ENCODE measurements at places on chromosomes 5 and 9.
A peak's percentile ranks its signal among the peaks of the same experiment; 100 is the strongest.

DNA sequence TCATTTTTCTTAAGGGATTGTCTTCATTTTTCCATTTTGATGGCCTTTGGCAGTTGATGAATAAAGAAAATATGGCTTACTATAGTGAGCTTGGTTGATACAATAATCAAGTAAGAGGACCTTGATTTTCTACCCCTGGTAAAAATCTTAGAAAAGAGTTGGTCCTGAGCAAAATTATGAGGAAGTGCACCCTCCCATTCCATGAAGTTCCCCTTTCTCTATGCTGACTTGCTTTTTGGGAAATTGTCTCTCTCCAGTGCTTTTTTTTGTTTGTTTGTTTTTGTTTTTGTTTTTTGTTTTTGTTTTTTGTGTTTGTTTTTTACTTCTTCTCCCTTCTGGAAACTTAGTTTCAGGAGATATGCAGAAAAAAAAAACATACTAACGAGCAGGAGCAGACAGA is 449.2 kb upstream of the ACTBL2 start:
- DNase-seq = no peak

DNA sequence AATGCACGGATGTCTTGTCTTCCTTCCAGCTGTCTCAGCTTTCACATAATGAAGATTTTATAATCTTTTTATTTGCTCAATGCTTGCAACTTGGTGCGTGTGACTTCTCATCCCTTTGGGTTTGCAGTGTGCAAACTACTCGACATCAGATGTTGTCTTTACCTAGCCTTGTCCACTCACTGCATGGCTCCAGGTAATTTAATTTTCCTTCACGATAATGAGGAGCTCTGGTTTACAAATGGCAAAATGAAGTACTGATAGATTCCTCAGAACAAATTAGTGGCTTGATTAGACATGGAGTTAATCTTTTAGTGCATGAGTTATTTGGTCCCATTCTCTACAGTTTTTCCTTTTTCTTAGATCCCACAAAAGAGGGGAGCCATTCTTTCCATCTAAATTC is 603.0 kb downstream of the CCDC171 start:
- DNase-seq = no peak

- DNase-seq = no peak
These were observed 18.7 kb upstream of the RHOBTB3 start for GRCh38 chr5:95712347-95712958.

GRCh38 chr9:6681147-6681956 is 35.8 kb upstream of the GLDC start:
- DNase-seq = peak; percentile 94

DNA sequence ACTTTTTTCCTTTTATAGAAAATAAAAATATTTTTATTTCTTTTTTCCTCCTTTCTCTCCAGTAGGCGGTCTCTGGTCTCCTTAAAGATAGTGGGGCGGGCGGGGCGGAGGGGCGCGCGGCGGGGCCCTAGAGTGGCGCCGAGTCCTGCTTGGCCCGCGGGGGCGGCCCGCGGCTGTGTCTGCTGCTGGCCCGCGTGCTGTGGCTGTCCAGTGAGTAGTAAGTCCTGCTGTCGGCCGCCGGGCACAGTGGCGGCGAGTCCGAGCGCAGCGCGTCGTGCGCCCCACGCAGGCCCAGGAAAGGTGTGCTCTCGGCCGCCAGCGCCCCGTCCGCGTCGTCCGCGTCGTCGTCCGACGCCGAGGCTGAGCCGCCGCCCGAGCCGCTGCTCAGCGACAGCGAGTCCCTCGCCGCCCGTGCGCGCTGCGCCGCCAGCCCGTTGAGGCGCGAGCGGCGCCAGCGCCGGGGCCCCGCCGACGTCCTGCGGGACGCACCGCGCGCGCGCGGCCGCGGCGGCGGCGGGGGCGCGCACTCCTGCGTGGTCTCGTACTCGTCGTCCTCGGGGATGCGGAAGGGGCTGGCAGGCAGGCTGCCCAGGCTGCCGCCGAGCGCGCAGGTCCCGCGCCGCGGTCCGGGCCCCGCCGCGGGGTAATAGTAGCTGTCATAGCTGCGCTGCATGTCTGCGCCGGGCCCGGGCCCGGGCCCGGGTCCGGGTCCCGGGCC is 52.3 kb downstream of the PSD2 start:
- peak; percentile 64 for DNase-seq

GRCh38 chr5:51378448-51379330 is 4.6 kb upstream of the ISL1 start:
- DNase-seq = peak; percentile 56

DNA sequence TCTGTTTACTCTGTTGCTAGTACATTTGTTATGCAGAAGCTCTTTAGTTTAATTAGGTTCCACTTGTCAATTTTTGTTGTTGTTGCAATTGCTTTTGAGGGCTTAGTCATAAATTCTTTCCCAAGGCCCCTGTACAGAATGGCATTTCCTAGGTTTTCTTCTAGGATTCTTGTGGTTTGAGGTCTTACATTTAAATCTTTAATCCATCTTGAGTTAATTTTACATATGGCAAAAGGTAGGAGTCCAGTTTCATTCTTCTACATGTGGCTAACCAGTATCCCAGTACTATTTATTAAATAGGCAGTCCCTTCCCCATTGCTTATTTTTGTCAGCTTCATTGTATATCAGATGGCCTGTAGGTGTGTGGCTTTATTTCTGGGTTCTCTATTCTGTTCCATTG is 792.4 kb downstream of the PTPRD start:
- no peak for DNase-seq

- DNase-seq = no peak
These were observed 16.4 kb upstream of the LPCAT1 start for GRCh38 chr5:1540166-1540565.

- DNase-seq = peak; percentile 50
These were observed 122.8 kb upstream of the STC2 start for GRCh38 chr5:173451031-173451430.

- peak; percentile 47 for DNase-seq
These were observed 13.4 kb downstream of the RABL6 start for GRCh38 chr9:136820971-136821825.

DNA sequence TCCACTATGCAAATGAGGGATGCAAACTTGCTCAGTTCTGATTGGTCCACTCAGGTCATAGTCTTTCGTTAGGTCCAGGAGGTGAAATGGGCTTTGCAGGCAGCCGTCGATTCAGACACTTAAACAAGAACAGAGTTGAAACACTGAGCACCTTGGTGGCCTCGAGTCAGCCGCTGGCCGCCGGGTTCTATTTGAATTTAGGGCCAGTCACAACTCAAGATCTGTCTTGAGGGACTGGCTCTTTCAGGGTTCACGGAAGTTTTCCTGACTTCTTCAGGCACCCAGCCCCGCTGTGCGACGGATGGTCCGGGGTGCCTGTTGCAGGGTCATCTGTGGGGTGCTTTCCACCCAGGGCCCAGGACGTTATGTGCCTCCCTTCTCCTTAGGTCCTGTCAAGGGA is 412.8 kb upstream of the IRX4 start:
- DNase-seq = no peak

- DNase-seq = no peak
These were observed 89.6 kb downstream of the KIF4B start for GRCh38 chr5:155103146-155103545.

- DNase-seq = no peak
These were observed 43.4 kb downstream of the DUSP1 start for GRCh38 chr5:172727551-172727950.

- DNase-seq = no peak
These were observed 29.4 kb downstream of the ERBIN start for GRCh38 chr5:65955746-65956145.

All from WTC11 (cell line).